ENCODE measurements at places on chromosomes 2 and 18. TPM values are rescaled to one million over a fixed set of nuclear protein-coding genes. Genes with fewer than 3 reads are reported as not detected.
A peak's percentile ranks its signal among the peaks of the same experiment; 100 is the strongest.

- DNase-seq: peak; percentile 57
Measured at GRCh38 chr2:64488050-64488974, 34.4 kb downstream of the LGALSL start.

- peak; percentile 56 for DNase-seq
Measured at GRCh38 chr18:44679914-44680272, 795 bp upstream of the SETBP1 start.

- peak; percentile 68 for DNase-seq
Measured at GRCh38 chr18:62982600-62983251, 267.4 kb downstream of the PHLPP1 start.

DNA sequence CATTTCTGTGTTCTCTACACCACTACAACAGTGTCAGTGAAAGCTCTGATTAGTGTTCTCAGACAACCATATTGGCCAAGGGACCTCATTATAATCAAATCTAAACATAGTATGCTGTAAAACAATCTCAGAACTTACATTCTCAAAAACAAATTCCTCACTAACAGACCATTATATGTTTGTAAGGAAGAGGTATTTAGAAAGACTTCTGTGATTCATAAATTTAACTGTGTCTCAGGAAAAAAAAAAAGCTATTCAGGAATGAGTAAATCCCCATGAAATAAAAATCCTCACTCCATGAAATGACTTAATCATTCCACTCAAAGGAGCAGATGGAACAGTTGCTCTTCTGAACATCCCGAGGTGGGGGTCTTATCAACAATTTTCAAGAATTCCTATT is 413.0 kb downstream of the CDH2 start:
- no peak for DNase-seq

GRCh38 chr18:50119296-50119695 is 75.7 kb downstream of the MYO5B start:
- DNase-seq: no peak

- no peak for DNase-seq
Measured at GRCh38 chr2:109376796-109377495, 236.8 kb downstream of the SEPTIN10 start.

GRCh38 chr18:34311468-34311867 is 86.8 kb upstream of the NOL4 start:
- no peak for DNase-seq

DNA sequence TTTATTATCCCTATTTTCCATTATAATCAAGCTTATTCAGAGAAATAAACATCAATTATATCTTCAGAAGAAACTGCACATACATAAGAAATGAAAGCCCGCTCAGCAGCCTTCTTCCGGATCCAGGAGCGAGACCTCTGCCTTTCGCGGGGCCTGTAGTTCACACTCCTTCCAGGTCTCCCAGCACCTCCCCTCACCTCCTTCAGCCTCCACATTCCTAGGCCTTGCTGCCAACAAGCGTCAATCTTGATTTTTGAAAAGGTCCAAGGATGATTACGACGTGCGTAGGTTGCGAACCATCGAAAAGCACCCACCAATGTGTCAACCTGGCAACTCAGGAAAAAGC is 355 bp upstream of the KIDINS220 start:
- no peak for DNase-seq

- DNase-seq: no peak
Measured at GRCh38 chr18:78807668-78808067, 171.9 kb upstream of the SALL3 start.

DNA sequence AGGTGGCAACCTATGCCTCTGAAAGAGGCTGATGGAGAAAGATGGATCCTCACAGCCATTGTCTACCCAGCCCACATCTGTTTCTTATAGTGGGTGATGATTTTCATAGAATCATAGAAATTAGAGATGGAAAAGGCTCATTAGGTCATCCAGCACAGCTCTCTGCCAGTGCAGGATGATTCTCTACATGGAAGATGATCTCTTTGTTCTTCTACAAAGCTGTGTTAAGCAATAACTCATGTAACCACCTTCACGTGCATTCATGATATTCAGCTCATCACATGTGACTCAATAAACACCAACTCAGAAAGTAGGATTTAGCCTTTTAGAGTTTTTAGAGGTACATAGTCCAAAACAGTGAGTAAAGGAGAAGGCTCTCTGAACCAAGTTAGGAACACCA is 539.4 kb upstream of the ID2 start:
- no peak for DNase-seq

GRCh38 chr2:200617156-200618053 is 31.6 kb downstream of the AOX1 start:
- no peak for DNase-seq

GRCh38 chr2:134611316-134611715 is 107.5 kb downstream of the TMEM163 start:
- DNase-seq: no peak

DNA sequence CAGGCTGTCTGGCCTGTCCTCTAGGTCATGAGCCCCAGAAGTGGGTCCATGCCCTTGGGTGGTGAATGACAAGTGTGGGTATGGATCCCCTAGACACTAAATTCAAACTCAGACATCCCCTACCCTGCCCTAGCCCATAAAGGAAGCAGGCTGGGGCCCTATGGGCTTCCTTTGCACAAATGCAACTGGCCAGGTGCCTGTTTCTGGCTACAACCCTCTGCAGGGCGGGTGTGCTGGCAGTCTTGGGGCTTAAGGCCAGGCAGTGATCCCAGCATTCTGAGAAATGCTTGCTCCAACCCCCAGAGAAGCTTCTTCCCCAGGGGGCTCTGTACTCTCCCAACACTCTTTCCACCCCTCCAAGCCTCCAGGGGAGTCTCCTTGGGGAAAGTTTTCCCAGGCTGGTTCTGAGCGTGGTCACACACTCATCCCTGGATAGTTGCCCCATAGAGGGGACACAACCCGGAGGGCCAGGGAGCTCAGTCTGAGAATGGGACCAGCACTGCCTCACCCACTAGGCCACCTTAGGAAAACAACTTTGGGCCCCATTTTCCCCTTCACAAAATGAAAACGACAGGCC is 16.6 kb upstream of the ASPRV1 start:
- DNase-seq: no peak

DNA sequence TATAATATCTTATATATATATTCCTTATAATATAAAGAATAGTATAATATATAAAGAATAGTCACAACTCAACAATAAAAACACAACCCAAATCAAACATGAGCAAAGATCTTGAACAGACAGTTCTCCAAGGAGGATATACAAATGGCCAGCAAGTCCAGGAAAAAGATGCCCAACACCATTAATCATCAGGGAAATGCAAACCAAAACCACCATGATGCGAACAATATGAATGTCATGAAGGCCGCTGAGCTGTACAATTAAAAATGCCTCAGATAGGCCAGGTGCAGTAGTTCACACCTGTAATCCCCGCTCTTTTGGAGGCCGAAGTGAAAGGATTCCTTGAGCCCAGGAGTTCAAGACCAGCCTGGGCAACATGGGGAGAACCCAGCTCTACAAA is 58.9 kb downstream of the SLC35F5 start:
- no peak for DNase-seq

DNA sequence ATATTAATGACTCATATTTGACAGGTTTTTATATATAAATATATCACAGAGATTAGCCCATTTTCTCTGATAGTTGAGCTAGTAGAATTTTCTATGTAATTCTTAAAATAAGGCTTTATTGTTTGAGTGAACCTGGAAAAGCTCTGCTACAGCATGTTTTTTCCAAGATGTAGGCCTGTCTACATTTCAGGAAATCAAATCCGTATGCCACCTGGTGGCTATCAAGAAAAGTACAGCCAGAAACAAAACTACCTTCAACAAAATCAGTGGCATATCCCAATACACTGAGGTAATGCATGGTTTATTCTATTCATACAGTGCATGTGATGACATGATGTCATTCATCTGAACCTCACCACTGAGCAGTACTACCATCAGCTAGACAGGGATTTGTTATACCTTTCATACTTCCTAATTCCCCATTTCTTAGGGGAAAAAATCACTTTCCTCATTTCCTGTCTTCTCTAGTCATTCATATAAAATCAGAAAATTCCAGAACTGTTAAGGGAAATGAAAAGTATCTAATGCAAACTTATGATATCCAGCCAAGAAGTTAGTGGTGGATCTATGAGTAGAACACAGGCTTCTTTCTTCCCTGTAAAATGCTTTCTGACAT is 310.4 kb upstream of the SYT4 start:
- peak; percentile 35 for DNase-seq

GRCh38 chr2:207531032-207531952 is 1.5 kb downstream of the CREB1 start:
- DNase-seq: no peak

DNA sequence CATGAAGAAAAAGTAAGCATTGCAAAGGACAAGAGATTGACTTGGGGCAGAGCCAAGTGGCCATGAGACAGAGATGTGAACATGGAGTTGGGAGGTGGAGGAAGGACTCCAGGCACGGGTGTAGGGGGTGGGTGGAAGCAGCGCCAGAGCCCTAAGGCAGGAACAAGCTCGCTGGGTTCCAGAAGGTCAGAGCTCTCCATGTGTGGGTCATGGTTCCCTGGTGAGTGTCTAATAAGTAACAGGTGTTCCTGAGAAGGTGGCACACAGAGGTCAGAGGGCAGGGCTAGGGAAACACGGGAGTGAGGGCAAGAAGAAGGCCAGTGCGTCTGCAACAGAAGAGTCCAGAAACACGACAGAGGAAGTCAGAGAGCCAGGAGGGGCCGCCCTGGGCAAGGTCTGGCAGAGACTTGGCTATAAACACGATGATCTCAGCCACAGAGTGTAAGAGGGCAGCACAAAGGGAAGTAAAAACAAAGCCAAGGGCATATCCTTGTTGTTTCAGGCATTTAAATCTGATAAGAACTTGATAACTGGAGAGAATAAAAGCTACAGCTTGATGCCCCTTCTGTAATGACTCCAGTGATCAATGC is 260.8 kb downstream of the TGIF1 start:
- DNase-seq: peak; percentile 42

DNA sequence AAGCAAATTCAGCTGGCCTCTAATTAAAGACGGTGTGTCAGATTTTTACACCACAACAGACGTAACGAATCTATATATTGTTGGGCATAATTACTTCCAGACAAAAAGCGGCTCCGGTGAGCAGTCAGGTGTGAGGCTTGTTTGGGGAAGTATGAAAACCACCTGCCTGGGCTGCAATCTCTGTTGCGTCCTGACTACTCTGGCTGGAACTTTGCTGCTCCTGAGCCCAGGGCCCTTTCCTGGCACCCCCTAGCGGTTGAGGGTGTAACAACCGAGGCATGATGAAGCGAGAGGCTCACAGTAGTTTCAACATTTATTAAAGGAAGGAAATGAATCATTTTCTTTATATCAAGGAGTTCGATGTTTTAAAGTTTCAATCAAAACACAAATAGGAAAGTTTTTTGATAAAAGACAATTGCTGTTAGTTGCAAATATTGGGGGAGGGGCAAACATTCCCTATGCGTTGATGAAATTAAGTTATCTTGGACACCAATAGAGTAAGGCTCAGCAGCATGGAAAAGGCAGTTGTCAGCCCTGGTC is 10.6 kb upstream of the ITGB6 start:
- no peak for DNase-seq

GRCh38 chr2:120780402-120780801 is 44.7 kb downstream of the GLI2 start:
- DNase-seq: no peak

DNA sequence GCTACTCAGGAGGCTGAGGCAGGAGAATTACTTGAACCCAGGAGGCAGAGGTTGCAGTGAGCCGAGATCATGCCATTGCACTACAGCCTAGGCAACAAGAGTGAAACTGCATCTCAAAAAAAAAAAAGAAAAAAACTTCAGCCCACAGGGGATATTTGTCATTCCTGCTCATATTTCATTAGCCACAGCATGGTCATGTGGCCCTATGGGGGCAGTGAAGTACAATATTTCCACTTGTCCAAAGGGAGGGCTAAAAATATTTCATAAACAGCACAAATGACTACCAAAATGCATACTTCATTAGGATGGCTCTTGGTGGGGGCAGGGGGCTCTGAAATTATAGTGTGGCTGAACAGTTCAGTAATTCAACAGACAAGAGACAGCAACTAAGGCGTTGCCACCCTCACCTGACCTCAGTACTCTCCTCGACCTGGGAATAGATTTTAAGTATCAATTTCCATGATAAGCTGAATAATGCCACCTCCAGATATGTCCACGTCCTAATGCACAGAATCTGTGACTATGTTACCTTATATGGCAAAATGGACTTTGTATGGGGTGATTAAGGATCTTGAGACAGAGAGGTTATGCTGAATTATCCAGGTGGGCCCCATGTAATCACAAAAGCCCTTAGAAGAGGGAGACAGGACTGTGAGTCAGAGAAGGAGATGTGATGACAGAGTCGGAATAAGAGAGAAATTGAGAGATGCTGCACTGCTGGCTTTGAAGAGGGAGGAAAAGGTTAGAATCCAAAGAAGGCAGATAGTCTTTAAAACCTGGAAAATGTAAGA is 158.2 kb upstream of the CRIM1 start:
- no peak for DNase-seq

DNA sequence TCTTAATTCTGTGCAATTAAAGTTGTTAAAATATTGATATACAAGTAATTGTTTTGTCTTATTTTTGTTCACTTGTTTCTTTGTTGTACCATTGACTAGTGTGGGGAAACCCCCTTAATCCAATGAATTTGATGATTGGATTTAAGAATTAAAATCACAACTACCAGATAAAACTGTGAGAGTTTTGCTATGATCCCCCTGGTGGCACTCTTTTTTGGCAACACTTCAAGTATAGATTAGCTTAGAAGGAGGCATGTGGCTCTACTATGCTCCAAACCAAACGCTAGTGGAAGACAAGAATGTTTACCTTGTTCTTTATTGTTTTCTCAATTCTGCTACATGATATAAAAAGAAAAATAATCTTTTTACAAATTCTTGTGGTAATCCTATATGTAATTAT is 477.8 kb upstream of the ETAA1 start:
- no peak for DNase-seq

GRCh38 chr2:45043174-45043573 is 33.9 kb upstream of the SIX2 start:
- no peak for DNase-seq

PRSS56 gene
- not detected for total RNA-seq

CD207 gene
- 0.96 TPM for total RNA-seq

METTL8 gene
- total RNA-seq: 12.3 TPM

NEU2 gene
- not detected for total RNA-seq

PDCL3 gene
- 14.2 TPM for total RNA-seq

RIT2 gene
- not detected for total RNA-seq

DPYSL5 gene
- total RNA-seq: 0.72 TPM

BOLL gene
- total RNA-seq: 5.5 TPM

KCMF1 gene
- 15.9 TPM for total RNA-seq

TCF4 gene
- total RNA-seq: 136 TPM
